ENCODE measurements at places on chromosomes 12 and 14.

GRCh38 chr14:55450987-55451386, 10.6 kb upstream of the TBPL2 start:
- DNase-seq, result no peak

DNA sequence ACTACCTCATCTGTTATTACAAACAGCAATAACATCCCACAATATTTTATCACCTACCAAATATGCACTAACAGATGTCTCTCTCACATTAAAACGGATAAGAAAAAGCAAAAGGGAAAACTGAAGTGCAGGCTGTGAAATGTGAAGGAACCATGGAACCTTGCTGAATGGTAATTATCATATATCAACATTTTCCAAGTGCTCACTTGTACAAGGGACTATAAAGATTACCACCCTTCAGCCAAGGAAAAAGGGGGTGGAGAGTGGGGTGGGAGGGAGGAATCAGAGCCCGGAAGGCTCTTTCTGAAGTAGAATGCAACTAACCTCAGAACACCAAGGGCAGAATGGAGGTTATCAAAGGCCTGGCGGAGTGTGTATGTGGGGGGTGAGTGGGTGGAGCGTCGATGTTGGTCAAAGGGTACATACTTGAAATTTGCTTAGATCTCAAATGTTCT, 1.2 kb downstream of the SNX6 start:
- DNase-seq, result peak; percentile 26

DNA sequence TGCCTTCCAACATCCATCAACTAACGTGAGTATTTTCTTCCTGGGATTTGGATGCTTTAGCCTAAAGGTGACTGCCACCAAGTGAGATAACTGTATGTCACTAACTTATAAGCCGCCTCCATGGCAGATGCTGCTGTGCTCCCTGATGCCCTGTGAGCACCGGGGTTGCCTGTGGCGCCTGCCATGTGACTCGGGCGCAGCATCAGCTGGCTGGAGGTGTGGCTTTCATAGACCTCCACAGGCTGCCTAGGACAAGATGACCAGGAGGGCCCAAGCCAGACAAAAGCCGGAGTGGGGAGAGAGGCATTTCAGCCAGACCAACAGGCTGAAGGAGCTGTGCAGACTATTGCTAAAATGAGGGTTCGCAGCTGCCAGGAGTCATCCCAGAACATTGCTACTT, 55.7 kb downstream of the ANAPC7 start:
- no peak for DNase-seq

DNA sequence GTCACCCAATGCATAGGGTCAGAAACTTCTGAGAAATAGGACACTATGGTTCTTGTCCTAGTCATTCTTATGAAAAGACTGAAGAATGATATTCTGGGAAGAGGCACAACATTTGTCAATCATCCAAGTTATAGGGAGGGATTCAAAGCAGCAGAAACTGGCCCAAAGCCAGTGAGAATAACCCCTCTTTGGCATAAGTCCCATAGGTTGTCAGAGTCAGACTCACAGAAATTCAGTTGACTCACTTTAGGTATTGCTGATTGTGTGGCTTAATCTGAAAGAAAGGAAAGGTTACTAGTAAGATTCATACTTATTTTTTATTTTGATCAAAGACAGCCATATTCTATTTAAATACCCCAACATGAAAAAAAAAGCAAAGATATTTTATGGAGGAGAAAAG, 151.0 kb downstream of the SRGAP1 start:
- no peak for DNase-seq

DNA sequence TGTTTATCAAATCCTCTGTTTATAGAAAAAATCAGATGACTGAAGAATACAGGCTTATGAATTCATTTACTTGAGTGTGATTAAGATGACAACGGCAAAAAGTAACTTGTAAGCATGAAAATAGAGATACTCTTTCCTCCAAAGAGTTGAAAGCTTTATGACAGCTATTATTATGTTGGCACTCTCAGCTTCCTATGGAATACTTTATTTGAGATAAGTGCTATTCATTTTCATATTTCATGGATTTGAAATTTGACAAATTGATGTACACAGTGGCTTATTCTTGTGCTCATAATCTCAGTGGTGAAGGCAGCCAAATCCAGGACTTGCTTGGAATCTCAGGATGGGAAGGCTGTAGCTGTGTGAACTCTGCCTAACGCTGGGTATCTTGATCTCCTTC, 991.6 kb downstream of the GALC start:
- no peak for DNase-seq

DNA sequence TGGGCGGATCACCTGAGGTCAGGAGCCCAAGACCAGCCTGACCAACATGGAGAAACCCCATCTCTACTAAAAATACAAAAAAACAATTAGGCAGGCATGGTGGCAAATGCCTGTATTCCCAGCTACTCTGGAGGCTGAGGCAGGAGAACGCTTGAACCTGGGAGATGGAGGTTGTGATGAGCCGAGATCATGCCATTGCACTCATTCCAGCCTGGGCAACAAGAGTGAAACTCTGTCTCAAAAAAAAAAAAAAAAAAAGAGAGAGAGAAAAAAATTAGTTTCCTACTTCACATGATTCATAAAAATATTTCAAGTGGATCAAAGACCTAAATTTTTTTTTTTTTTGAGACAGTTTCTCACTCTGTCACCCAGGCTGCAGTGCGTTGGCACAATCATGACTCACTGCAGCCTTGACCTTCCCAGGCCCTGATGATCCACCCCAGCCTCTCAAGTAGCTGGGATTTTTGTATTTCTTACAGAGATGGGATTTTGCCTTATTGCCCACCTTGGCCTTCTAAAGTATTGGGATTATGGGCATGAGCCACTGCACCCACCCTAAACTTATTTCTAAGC, 24.9 kb downstream of the FCF1 start:
- no peak for DNase-seq

- no peak for DNase-seq
Observed at GRCh38 chr12:101746661-101747060, 7.4 kb upstream of the SYCP3 start.

GRCh38 chr14:63642656-63643382, 1.1 kb upstream of the WDR89 start:
- no peak for DNase-seq

GRCh38 chr14:93099196-93099595, 16.5 kb downstream of the ITPK1 start:
- no peak for DNase-seq

GRCh38 chr14:89382901-89383845, 33.9 kb downstream of the FOXN3 start:
- no peak for DNase-seq

GRCh38 chr12:96143827-96144565, 50.2 kb upstream of the ELK3 start:
- DNase-seq, result no peak

GRCh38 chr14:59044707-59045106, 143.8 kb upstream of the DAAM1 start:
- no peak for DNase-seq

- DNase-seq, result no peak
Observed at GRCh38 chr14:101222362-101223070, 319.0 kb upstream of the RTL1 start.

- DNase-seq, result no peak
Observed at GRCh38 chr14:89360277-89360676, 56.8 kb downstream of the FOXN3 start.

DNA sequence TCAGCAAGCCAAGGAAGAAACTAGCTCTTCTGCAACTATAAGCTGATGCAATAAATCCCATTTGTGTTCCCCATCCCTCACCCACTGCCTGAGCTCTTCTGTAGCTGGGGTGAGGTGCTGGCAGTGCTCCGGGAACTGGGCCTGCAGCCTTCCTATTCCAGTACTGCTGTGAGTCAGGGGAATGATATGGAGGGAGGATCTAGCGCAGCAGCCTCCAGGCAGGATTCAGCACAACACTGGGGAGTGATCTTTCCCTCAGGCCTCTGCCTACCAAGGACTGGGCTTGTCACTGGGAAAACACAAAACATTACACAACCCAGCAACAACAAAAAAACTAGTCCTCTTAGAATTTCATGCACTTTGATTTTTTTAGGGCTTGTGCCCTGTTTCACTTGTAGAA, 58.7 kb downstream of the ST8SIA1 start:
- DNase-seq, result peak; percentile 96

- DNase-seq, result no peak
Observed at GRCh38 chr14:54173802-54174201, 217.2 kb upstream of the BMP4 start.

GRCh38 chr14:73295198-73295796, 58.0 kb downstream of the PAPLN start:
- DNase-seq, result peak; percentile 51

GRCh38 chr12:120628919-120629318, 11.5 kb upstream of the CABP1 start:
- no peak for DNase-seq

DNA sequence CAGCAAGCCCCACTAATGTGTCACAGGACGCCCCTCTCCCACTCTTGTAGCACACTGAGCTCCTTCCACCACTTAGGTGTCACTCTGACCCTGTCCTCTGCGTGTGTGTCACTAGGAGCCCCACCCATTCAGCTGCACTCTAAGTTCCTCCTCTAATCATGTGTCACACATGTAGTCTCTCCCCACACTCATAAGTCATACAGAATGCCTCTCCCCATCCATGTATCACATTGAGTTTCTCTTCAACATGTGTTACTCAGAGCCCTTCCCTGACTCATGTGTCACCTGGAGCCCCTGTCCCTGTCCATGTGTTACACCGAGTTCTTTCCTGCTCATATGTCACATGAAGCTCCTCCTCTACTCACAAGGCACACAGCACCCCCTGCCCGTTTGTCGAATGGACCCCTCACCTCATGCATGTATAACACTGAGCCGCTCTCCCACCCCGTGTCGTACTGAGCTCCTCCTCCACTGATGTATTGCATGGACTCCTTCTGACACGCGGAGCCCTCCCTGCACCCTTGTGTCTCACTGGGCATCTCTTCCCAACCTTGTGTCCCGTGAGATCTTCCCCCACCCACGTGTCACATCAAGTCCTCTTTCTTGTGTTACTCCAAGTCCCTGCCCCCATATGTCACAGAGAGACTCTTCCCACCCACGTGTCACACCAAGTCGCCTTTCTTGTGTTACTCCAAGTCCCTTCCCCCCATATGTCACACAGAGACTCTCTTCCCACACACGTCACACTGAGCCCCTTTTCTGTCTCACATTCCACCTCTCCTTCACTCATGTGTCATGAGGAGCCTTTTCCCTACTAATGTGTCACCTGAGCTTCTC, 31.0 kb downstream of the RTL1 start:
- DNase-seq, result no peak

GRCh38 chr12:65876161-65876560, 51.9 kb downstream of the HMGA2 start:
- DNase-seq, result no peak

DNA sequence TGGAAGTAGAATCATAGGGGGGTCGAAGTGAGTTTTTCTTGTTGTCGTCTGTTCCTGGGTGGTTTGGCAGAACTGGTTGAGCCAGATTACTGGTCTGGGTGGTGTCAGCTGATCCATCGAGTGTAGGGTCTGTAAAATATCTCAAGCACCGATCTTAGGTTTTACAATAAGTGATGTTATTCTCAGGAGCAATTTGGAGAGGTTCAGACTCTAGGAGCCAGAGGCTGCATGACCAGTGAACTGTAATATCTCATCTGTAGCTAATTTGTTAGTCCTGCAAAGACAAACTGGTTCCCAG, 9.7 kb upstream of the SERPINA1 start:
- DNase-seq, result no peak
